ENCODE measurements at places on chromosomes 7 and 10. TPM values are rescaled to one million over a fixed set of nuclear protein-coding genes. Genes with fewer than 3 reads are reported as not detected.
A peak's percentile ranks its signal among the peaks of the same experiment; 100 is the strongest.

CCDC7 gene
- polyA plus RNA-seq, result 0.85 TPM

MBL2 gene
- polyA plus RNA-seq, result not detected

MSS51 gene
- polyA plus RNA-seq, result 7.3 TPM

MKLN1 gene
- 14.7 TPM for polyA plus RNA-seq

DNA sequence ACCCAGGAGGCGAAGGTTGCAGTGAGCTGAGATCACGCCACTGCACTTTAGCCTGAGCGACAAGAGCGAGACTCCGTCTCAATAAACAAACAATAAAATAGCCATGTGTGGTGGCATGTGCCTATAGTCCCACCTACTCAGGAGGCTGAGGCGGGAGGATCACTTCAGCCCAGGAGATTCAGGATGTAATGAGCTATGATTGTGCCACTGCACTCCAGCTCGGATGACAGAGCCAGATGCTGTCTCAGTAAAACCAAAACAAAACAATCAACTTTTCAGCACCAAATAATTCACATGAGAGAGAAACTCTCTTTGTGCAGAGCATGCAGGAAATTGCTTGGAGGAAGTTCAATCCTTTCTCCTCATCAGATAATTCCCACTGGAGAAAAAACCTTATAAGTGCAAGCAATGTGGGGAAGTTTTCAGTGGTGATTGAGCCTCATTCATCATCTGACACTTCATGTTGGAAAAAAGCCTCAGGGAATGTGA is 13.4 kb upstream of the FIS1 start:
- DNase-seq, result no peak

GRCh38 chr10:112059220-112059619 is 124.3 kb downstream of the GPAM start:
- DNase-seq, result no peak

DNA sequence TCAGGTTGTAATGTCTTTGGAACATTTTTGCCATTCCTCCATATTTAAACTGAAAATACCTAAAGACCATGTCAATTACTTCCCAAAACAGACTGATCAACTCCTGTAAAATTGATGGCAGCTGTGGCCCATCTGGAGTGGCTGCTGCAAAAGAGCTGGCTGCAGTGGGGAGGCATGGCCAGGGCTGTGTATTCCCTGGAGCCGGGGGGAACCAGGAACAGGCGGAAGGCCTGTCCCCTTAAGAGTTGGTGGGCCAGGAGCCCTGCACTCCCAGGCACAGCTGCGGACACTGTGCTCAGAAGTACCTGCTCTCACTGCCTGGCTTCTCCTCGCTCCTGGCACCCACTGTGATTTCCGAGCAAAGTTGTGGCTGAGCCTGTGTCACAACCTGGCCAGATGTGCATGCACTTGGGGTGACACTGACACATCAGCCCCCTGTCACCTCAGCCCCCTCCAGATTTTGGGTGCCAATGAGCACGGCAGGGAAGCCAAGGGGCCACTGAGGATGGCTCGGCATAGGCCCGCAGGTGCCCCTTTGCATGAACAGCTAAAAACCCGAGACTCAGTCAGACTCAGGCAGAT is 116.1 kb downstream of the DGKB start:
- DNase-seq, result no peak

- DNase-seq, result peak; percentile 56
These were observed 34.4 kb downstream of the ZC3HAV1 start for GRCh38 chr7:139075031-139075652.

- no peak for DNase-seq
These were observed 39.5 kb downstream of the TSPAN14 start for GRCh38 chr10:80493522-80494051.

- no peak for DNase-seq
These were observed 83.7 kb upstream of the EFCAB10 start for GRCh38 chr7:105664816-105665525.

- DNase-seq, result no peak
These were observed 10.4 kb upstream of the PCGF5 start for GRCh38 chr10:91210014-91210413.
